ENCODE measurements at places on chromosomes 2 and 18.

DNA sequence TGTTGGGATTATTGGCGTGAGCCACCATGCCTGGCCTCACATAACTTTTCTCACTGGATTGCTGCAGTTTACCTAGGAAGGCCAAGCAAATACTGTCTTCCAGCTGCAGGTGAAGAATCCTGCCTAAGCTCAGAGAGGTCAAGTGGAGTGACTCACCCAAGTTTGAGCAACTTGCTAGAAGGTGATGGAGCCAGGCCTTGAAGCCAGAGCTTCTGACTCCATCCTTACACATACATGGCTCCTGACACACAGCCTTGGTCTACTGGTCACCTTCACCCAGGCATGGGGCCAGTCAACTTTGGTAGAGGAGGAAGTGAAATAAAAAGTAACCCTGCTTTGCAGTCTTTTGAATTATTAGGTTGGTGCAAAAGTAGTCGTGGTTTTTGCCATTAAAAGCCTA, 93.5 kb downstream of the VWA3B start:
- DNase-seq, result no peak
- H3K27me3 ChIP-seq, result peaks cover 9% of the 10 kb centered on the region
- H3K36me3 ChIP-seq, result no peaks in the 10 kb centered on the region
- no peaks in the 10 kb centered on the region for H3K4me1 ChIP-seq
- H3K27ac ChIP-seq, result no peak overlapping the region

DNA sequence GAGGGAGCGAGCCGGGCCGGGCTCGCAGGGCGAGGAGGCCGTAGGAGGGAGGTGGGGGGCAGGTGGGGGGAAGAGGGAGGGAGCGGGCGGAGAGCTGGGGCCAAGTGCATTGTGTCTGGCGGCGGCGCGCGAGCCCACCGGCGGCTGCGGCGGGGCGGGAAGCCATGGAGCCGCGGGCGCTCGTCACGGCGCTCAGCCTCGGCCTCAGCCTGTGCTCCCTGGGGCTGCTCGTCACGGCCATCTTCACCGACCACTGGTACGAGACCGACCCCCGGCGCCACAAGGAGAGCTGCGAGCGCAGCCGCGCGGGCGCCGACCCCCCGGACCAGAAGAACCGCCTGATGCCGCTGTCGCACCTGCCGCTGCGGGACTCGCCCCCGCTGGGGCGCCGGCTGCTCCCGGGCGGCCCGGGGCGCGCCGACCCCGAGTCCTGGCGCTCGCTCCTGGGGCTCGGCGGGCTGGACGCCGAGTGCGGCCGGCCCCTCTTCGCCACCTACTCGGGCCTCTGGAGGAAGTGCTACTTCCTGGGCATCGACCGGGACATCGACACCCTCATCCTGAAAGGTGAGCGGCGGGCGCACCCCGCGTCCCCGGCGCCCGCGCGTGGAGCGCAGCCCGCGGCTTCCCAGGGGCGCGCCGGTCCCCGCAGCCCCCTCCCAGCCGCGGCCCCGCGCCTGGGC, at the start of gene TMEM178A:
Gene TMEM178A (plus strand): TSS at position 107 of the 680 bp plus-strand sequence. CDS start 58 bp downstream, at position 165.
- no peak for DNase-seq
- peaks cover 6% of the 10 kb centered on the region for H3K4me1 ChIP-seq
- no peaks in the 10 kb centered on the region for H3K36me3 ChIP-seq
- H3K27ac ChIP-seq, result no peak within 1 kb of the TSS
- H3K4me3 ChIP-seq, result peak within 1 kb of the TSS; percentile 40

GRCh38 chr2:98569197-98569793, 39.0 kb downstream of the COA5 start:
- no peak overlapping the region for H3K4me3 ChIP-seq
- peak; percentile 32 for DNase-seq
- H3K27ac ChIP-seq, result no peak overlapping the region

DNA sequence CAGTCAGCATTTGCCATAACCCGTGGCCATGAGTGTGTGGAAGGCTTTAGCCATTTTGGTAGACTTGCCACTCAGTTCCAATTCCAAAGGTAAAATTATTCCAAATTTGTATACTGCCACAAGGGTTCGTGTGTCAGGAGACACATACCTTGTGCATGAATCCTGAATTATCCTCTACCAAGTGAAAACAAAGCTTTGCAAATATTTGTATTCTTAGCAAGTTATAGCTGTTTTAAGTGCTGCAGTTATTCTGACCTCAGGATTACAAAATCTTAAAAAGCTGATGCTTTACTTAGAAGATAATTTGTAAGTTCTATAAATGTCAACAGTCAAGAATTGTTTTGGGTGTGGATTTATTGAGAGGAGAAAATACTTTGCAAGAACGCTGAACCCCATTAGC, 100.6 kb downstream of the ANTXR1 start:
- no peak overlapping the region for H3K4me3 ChIP-seq
- no peaks in the 10 kb centered on the region for H3K27me3 ChIP-seq
- no peak for DNase-seq
- no peak overlapping the region for H3K27ac ChIP-seq
- H3K36me3 ChIP-seq, result no peaks in the 10 kb centered on the region
- no peaks in the 10 kb centered on the region for H3K4me1 ChIP-seq

GRCh38 chr2:195694553-195694952, 37.5 kb downstream of the SLC39A10 start:
- H3K27me3 ChIP-seq, result no peaks in the 10 kb centered on the region
- H3K36me3 ChIP-seq, result peaks cover 41% of the 10 kb centered on the region
- no peak for DNase-seq
- H3K4me1 ChIP-seq, result no peaks in the 10 kb centered on the region
- H3K4me3 ChIP-seq, result no peak overlapping the region

GRCh38 chr2:12432985-12433625, 283.6 kb upstream of the TRIB2 start:
- no peaks in the 10 kb centered on the region for H3K36me3 ChIP-seq
- no peaks in the 10 kb centered on the region for H3K4me1 ChIP-seq
- H3K4me3 ChIP-seq, result no peak overlapping the region
- no peaks in the 10 kb centered on the region for H3K27me3 ChIP-seq
- DNase-seq, result no peak
- no peak overlapping the region for H3K27ac ChIP-seq

DNA sequence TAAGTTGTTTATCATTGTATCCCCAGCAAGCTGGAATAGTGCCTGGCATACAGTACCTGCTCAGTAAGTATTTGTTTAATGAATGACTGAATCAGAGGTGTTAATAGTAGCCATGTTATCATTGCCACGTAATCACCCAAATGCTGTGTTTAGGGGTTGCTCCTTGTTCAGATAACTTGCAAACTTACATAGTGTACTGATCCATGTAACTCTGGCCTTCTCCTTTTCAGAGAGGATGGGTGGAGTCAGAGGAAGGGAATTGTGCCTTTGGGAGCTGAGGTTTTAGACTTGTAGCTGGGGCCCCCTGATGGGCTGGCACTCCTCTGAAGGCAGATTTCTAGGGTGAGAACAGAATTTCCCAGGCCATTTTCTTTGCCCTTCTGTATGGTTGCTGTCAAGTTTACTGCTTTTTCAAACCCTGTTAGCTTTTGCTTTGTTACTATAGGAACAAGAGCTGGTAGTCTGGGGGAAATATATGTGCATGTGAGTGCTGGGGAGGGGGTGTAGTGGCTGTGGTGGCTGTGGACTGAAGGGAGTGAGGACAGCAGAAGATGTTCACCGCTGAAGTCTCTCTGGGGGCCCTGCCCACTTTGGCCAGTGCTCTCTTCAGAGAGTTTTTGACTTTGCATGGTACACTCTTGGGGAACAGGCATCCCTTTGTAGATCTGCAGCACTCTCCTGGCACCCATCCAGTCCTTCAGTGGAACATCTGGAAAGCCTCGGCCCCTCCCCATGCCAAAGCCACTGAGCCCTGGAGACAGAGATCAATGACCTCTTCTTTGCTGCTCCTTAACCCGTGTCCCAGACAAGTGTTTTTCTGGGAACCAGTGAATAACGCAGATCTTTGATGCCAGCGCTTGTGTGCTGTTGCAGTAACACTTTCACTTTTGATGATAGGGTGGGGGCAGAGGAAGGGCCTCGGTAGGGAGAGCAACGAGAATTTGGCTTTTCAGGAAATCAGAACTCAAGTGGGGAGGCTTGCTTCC, 209.0 kb downstream of the PRKCE start:
- DNase-seq, result peak; percentile 74
- peak overlapping the region; percentile 82 for H3K27ac ChIP-seq
- H3K36me3 ChIP-seq, result no peaks in the 10 kb centered on the region
- H3K27me3 ChIP-seq, result no peaks in the 10 kb centered on the region
- peaks cover 55% of the 10 kb centered on the region for H3K4me1 ChIP-seq

GRCh38 chr2:150280231-150280630, 207.2 kb downstream of the RND3 start:
- DNase-seq, result peak; percentile 90
- H3K4me1 ChIP-seq, result peaks cover 17% of the 10 kb centered on the region
- H3K27me3 ChIP-seq, result no peaks in the 10 kb centered on the region
- H3K36me3 ChIP-seq, result no peaks in the 10 kb centered on the region

GRCh38 chr18:41870191-41870590, 84.8 kb upstream of the PIK3C3 start:
- no peak overlapping the region for H3K4me3 ChIP-seq

GRCh38 chr2:63051042-63051794, 588 bp downstream of the OTX1 start:
- H3K27ac ChIP-seq, result no peak overlapping the region
- DNase-seq, result no peak
- no peaks in the 10 kb centered on the region for H3K36me3 ChIP-seq

DNA sequence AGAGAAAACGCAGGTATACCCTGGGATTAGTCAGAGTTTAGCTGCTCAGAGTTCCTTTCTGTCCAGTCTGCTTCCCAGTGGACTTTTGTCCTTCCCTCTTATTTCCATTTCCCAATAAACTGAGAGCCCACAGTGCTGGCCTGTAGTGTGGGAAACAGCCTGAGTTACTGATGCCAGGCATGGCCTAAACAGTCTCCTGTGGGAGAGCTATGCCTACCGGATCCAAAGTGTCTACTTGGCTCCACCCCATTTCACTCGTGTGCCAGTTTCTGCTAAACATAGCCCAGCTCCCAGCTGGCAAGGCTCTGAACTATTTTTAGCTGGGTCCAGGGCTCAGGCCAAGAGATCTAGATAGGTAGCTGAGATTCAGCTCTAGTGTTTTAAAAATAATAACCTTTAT, 15.6 kb upstream of the PPP1CB start:
- no peak overlapping the region for H3K4me3 ChIP-seq
- no peaks in the 10 kb centered on the region for H3K36me3 ChIP-seq
- H3K27me3 ChIP-seq, result no peaks in the 10 kb centered on the region

DNA sequence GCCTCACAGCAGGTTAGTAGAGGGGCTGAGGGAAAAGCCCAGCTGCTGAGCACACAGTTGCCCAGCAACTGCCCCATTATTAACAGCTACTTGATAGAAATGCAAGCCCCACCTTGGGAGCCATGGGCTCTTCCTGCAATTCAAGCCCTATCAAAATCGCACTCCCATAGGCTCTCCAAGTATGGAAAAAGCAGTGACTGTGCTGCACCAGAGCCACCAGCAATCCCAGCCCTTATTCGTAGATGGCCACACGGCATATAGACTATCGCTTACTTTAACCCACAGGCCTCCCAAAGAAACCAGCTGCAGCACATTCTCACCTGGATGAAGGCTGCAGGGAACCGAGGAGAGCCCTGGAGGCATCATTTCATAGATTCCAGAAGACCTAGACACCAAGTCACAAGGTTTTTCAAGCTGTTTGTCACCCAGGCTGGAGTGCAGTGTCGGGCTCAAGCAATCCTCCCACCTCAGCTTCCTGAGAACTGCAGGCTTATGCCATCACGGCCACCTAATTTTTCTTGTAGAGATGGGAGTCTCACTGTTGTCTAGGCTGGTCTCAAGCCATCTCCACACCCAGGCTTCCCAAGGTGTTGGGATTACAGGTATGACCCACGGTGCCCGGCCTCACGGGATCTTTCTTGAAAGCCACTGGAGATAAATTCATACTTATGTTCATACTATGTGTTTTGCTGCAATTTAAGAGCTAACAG, 11.3 kb downstream of the NCL start:
- H3K4me3 ChIP-seq, result no peak overlapping the region
- no peaks in the 10 kb centered on the region for H3K27me3 ChIP-seq
- H3K36me3 ChIP-seq, result peaks cover 54% of the 10 kb centered on the region
- no peaks in the 10 kb centered on the region for H3K4me1 ChIP-seq
- no peak for DNase-seq
- peak overlapping the region; percentile 40 for H3K27ac ChIP-seq

GRCh38 chr2:7530001-7530400, 612.8 kb downstream of the RNF144A start:
- DNase-seq, result no peak
- H3K36me3 ChIP-seq, result no peaks in the 10 kb centered on the region
- no peaks in the 10 kb centered on the region for H3K4me1 ChIP-seq
- H3K4me3 ChIP-seq, result no peak overlapping the region

DNA sequence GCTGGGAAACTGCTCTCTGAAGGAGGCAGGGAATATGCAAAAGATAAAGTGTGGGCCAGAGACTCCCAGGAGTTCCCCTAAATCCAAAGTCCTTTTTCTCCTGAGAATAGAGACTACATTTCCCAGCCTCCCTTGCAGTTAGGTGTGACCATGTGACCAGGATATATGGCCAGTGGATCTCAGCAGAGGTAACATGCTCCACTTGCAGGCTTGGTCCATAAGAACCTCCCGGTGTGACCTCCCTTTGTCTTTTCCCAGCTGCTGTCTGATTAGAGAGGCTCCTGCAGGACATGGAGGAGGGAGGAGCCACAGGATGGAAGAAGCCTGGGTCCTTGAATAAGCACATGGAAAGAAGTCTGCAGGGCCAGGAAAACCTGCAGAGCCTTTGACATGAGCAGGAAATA, 76.2 kb downstream of the TGFA start:
- no peak overlapping the region for H3K4me3 ChIP-seq
- no peak for DNase-seq
- no peaks in the 10 kb centered on the region for H3K4me1 ChIP-seq
- no peak overlapping the region for H3K27ac ChIP-seq
- no peaks in the 10 kb centered on the region for H3K36me3 ChIP-seq

- no peaks in the 10 kb centered on the region for H3K36me3 ChIP-seq
- peak overlapping the region; percentile 56 for H3K27ac ChIP-seq
- DNase-seq, result no peak
- H3K4me3 ChIP-seq, result no peak overlapping the region
- no peaks in the 10 kb centered on the region for H3K27me3 ChIP-seq
These were observed 24.6 kb upstream of the CREB1 start for GRCh38 chr2:207505171-207505570.

- H3K4me1 ChIP-seq, result no peaks in the 10 kb centered on the region
- no peak overlapping the region for H3K4me3 ChIP-seq
- H3K36me3 ChIP-seq, result no peaks in the 10 kb centered on the region
- H3K27me3 ChIP-seq, result no peaks in the 10 kb centered on the region
These were observed 167.1 kb upstream of the STK17B start for GRCh38 chr2:196338440-196338839.

DNA sequence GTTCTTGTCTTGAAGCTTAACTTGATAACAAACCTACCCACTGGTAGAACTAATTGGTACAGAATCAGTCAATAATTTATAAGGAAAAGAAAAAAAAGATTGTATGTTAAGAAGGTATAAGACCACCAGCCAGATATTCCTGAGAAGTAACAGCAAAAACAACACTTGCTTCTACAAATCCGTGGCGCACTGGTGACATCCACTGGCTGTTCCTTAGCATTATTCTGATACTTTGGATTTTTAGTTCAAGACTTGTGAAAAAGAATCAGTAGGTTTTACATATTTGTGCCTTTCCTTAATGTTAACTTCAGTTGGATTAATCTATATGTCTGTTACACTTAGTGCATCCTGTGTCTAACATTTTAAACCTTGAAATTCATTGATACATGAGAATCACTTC, 141.8 kb downstream of the GRB14 start:
- no peak for DNase-seq
- no peaks in the 10 kb centered on the region for H3K27me3 ChIP-seq
- no peak overlapping the region for H3K27ac ChIP-seq
- H3K4me1 ChIP-seq, result no peaks in the 10 kb centered on the region

- no peaks in the 10 kb centered on the region for H3K27me3 ChIP-seq
- no peak overlapping the region for H3K27ac ChIP-seq
- H3K4me3 ChIP-seq, result no peak overlapping the region
These were observed 1.6 kb upstream of the PLA2R1 start for GRCh38 chr2:160063879-160064612.

All from tibial nerve (tissue), 4 donors.